ENCODE measurements at places on chromosomes 13 and 19.

- no peak for DNase-seq
These were observed 8.6 kb upstream of the EPSTI1 start for GRCh38 chr13:43000676-43001075.

- no peak for DNase-seq
These were observed 145.6 kb upstream of the KLHL1 start for GRCh38 chr13:70253834-70254233.

DNA sequence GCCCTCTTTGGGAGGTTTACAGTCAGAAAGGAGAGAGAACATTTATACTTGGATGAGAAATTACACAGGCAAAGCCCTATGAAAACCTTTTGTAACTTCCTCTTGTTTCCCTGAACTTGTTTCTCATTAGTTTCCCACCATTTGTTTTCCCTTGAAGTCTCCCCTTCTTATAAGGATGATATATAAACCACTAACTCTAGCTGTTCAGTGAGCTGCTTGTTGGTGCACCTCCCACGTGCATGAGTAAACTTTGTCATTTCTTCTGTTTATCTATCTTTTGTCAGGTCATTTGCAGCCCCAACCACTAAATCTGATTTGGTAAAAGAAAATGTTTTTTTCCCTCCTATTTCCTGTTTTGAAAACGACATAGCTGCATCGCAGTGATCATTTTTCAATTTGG, 919.9 kb downstream of the SLITRK1 start:
- no peak for DNase-seq

- DNase-seq, result no peak
These were observed 5.8 kb downstream of the KBTBD7 start for GRCh38 chr13:41188584-41188983.

- DNase-seq, result no peak
These were observed 911.3 kb upstream of the GPC6 start for GRCh38 chr13:92315265-92315664.

GRCh38 chr19:49932731-49933131, 3.4 kb upstream of the NUP62 start:
- DNase-seq, result peak; percentile 26

DNA sequence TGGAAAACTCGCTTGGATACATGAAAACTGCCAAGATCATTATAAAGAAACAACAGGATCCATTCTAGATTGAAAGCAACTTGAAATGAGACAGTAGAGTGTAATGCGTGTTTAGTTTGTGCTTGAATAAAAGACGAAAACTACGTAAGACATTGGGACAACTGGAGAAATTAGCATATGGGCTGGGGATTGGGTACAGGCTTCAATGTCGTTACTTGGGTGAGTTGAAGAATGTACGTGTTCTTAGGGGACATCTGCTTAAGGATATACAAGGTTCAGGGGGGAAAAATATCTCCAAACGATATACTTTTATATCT, 471 bp upstream of the ERVK3-1 start:
- DNase-seq, result no peak

DNA sequence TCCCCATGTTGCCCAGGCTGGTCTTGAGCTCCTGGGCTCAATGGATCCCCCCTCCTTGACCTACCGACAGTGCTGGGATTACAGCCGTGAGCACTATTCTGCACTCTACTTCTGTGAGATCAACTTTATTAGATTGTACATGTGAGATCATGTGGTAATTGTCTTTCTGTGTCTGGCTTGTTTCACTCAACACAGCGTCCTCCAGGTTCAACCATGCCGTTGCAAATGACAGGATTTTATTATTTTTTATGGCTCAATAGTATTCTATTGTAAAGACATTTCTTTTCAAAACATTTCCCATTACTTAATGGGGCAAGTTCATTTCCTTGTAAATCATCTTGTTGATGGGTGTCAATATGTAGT, 1.5 kb upstream of the OBI1 start:
- DNase-seq, result no peak

- DNase-seq, result no peak
These were observed 1.6 kb downstream of the FAM83E start for GRCh38 chr19:48613024-48613851.

DNA sequence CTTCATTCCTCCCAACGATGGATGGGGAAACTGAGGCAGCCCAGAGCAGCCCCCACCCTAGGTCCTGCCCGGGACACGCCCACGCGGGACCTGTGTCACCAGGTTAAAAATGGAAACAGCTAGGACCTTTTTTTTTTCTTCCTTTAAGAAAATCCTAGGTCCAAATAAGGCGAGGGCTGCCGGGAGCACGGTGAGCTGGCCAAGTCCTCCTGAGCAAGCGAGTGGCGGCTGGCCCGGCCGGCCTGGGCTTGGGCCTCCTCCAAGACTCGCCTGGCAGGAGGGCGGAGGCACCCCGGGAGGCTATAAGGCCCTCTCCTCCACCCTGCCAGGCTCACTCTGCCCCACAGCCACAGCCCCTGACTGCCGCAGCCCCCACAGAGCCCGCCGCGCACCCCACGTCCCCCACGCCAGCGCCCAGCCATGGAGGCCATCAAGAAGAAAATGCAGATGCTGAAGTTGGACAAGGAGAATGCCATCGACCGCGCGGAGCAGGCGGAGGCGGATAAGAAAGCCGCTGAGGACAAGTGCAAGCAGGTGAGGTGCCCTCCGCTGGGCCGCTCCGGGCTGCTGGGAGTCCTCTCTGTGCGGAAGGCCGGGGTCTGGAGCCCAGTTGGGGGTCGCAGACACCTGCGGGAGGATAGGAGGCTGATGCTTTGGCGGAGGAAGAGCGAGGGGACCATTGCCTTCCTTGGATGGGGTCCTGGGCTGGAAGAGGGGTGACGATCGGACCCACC, 8.9 kb upstream of the TPM4 start:
- no peak for DNase-seq

- DNase-seq, result no peak
These were observed 127.6 kb upstream of the IRS2 start for GRCh38 chr13:109913936-109914510.

DNA sequence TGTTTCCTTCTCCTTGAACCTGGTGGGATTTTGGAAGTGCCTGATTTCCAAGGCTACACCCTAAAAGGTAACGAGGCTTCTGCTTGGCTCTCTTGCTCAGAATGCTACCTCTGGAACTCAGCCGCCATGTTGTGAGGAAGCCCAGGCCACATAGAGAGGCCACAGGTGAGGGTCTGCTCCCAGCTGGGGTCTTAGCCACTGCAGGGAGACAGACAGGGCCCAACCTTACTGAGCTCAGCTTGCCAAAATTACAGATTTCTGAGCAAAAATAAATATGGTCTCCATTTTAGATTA, 61.4 kb downstream of the GPR12 start:
- no peak for DNase-seq

- DNase-seq, result no peak
These were observed 238.1 kb upstream of the SERP2 start for GRCh38 chr13:44135566-44135965.

DNA sequence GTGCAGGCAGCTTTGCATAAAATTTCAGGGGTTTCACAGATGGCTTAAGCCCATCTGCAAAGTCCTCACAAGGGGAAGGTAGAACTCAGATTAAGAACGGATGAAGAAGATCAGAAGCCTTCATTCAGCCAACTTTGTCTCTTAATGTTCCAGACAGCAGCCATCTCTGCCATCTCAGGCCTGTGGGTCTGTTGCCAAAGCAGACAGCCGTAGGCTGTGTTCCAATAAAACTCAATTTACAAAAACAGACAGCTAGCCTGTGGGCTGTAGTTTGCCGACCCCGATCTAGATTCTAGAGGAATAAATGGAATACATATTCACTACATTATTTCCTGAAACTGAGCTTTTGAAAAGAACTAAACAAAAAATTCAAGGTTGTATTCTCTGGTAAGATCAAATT, 3.8 kb downstream of the DCUN1D2 start:
- DNase-seq, result no peak

GRCh38 chr13:61857198-61857597, 441.5 kb upstream of the PCDH20 start:
- no peak for DNase-seq
